ENCODE measurements at places on chromosomes 3 and 15.

- DNase-seq, result no peak
These were observed 1053.0 kb downstream of the TUSC7 start for GRCh38 chr3:117762621-117763037.

- DNase-seq, result no peak
These were observed 466.1 kb upstream of the PPP2R3A start for GRCh38 chr3:135499426-135499825.

DNA sequence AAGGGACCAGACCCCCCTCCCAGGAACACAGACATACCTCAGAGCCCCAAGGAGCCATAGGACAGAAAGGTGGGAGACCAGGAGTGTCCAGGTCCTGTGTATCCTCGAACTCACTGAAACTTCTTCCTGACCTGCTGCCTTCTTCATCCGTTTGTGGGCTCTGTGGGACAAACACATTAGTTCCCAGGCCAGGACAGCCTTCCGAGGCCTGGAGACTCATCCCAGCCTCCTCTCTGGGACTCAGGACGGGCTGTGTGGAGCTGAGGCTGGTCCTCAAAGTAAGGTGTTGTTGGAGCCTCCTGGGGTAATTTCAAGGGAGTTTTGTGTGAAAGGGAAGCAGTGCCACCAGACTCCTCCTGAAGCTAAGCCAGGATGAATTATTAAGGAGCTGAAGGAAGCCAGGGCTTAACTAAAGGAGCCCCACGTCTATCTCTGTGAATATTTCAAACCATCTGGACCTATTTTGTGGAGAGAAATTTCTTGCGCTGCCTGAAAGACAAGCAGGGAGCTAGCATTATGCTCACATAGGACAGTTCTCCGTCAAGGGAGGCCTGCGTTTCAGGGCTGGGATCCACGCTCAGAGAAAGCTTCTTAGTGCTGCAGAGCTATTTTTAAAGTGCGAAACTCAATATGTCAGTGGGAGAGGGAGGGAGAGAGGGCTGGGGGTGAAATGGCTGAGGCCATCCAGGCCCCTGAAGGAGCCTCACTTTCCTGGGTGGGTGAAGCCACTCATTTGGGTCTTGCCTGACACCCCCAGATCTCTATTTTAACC, 29.8 kb upstream of the PLA2G4E start:
- DNase-seq, result no peak

GRCh38 chr3:69292185-69292584, 93.7 kb downstream of the FRMD4B start:
- no peak for DNase-seq

DNA sequence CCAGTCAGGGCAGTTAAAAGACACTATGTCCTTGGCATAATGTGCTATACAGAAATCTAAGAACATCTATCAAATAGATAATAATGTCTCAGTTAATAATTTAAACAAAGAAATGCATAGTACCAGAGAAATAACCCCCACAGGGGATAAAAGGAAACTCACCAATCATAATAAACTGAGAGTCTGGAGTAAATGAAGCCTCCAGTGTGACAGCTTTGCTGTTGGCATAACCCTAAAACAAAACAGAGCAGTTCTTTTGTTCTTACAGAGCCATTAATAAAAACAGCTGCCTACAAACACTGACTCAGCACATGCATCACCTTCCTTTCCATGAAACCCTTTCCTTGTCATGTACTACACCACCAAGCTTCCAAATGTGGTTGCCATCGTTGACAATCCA, 13.5 kb downstream of the PPM1M start:
- no peak for DNase-seq

- DNase-seq, result no peak
These were observed 24.1 kb upstream of the GP9 start for GRCh38 chr3:129036222-129037092.

GRCh38 chr3:169923189-169923588, 11.8 kb downstream of the SAMD7 start:
- DNase-seq, result no peak

- DNase-seq, result no peak
These were observed 24.8 kb upstream of the ZNF774 start for GRCh38 chr15:90327311-90327710.

GRCh38 chr3:194189243-194189791, 53.4 kb downstream of the HES1 start:
- no peak for DNase-seq

DNA sequence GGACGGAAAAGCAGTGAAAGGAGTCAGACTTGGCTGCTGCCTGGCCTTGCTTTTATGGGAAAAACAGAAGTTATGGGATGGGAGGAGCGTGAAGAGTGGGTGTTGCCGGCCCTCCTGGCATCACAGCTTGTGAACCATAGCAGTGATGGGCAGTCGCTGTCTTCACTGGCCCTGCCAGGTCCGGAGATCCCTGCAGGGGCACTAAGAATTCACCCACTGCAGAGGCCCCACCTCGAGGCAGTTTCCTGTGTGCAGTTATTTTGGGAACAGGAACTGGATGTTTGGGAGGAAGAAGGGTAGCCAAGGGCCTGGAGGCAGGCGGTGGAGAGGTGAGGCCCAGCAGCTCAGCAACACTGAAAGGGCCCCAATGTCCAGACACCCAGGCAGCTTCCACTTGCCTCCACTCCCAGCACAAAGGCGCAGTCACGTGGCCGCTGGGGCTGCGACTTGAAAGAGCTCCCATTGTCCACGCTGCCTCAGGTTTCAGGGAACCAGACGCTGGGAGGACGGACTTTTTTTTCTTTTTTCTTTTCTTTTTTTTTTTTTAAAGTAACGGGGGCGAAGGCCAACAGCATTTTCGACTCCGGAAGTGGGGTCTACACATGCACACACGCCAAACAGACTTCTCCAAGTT, 255.6 kb downstream of the ZNF621 start:
- no peak for DNase-seq
